Osteocyte (in vitro differentiated cells): ENCODE measurements at places on chromosomes 1 and 21. TPM values are rescaled to one million over a fixed set of nuclear protein-coding genes. Genes with fewer than 3 reads are reported as not detected.
A peak's percentile ranks its signal among the peaks of the same experiment; 100 is the strongest.

CNR2 gene
- not detected in 2 replicates for total RNA-seq

PLA2G2D gene
- not detected in 2 replicates for total RNA-seq

TCHH gene
- total RNA-seq, result 0.05 TPM in 1 of 2 replicates, not detected in the other

KMO gene
- total RNA-seq, result not detected in 2 replicates

TSPAN1 gene
- 0.68 and 0.91 TPM in 2 replicates for total RNA-seq

CLEC20A gene
- not detected in 2 replicates for total RNA-seq

AK5 gene
- 31.5 and 38.1 TPM in 2 replicates for total RNA-seq

GRCh38 chr1:64405833-64406232, 64.1 kb upstream of the CACHD1 start:
- H3K4me1 ChIP-seq, result no peaks in the 10 kb centered on the region
- H3K27me3 ChIP-seq, result peaks cover 44% of the 10 kb centered on the region
- DNase-seq, result no peak

DNA sequence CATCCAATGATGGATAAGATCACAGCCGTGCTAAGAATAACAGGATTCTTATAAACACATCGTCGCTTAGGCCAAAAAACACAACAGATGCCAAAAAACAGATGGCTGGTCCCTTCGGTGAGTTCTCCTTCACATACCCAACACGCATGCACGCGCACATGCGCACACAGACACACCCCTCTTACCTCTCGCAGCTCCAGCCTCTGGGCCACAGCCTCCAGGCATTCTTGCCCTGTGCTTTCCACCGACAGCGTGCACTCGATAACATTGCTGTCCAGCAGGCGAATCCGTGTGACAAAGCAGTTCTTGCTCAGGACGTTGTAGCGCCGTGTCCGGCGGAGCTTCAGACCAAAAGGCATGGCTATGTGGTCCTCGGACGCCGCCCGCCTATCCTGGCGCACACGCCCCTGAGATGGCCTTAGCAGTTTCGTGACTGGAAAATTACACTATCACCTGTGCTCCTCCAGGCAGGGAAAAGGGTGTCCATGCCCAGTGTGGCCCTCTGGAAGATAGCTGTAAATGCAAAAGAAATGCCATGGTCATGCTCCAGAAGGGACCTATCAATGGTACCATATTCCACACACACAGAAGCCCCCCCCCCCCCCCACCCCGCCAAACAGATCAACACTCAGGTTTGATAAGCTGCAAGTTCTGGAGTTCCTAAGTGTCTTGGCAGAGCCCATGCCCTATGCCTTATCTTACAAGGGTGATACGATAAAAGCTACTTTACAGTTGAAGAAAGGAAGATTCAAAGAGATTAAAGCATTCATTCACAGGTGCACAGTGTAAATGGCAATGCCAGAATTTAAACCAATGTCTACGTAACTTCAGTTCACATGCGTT, 86.7 kb downstream of the PTPN14 start:
- H3K4me3 ChIP-seq, result no peak overlapping the region
- H3K4me1 ChIP-seq, result peaks cover 57% of the 10 kb centered on the region
- DNase-seq, result no peak
- H3K36me3 ChIP-seq, result peaks cover 16% of the 10 kb centered on the region
- no peaks in the 10 kb centered on the region for H3K27me3 ChIP-seq

DNA sequence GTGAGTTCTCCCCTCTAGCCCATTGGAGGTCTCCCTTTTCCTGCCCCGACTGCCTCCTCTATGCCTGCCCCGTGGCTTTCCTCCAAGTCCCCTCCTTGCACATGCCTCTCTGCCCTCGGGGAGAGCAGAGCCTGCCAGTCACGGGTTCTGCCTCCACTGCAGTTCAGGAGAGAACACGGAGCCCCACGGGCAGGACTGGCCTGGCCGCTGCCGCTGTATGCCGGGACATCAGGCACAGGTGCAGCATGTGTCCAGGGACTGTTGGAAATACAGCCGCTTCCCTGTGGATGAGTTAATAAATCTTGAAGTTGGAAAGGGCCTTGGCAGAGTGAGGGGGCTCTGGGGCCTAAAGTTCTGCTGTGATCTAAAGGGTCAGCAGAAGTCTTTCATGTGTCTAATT, 676.6 kb downstream of the MATN1 start:
- H3K36me3 ChIP-seq, result no peaks in the 10 kb centered on the region
- no peak overlapping the region for H3K27ac ChIP-seq
- H3K4me1 ChIP-seq, result no peaks in the 10 kb centered on the region

DNA sequence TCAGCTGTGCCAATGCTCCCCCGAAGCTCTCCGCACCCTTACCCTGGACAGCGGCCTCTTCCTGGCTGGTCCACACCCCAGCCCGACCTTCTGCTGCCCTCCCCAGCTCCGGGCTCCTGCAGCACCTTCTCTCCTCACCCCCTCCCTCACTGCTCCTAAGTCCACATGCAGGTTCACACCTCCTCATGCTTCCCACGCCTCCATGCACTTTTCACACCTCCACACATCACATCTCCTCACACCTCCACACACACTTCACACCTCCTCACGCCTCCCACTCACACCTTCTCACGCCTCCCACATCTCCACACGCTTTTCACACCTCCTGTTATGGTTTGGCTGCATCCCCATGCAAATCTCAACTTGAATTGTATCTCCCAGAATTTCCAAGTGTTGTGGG, 18.9 kb downstream of the GPR137B start:
- H3K27ac ChIP-seq, result no peak overlapping the region
- H3K4me1 ChIP-seq, result no peaks in the 10 kb centered on the region
- no peak for DNase-seq
- peaks cover 15% of the 10 kb centered on the region for H3K36me3 ChIP-seq
- H3K27me3 ChIP-seq, result no peaks in the 10 kb centered on the region
- no peak overlapping the region for H3K4me3 ChIP-seq

DNA sequence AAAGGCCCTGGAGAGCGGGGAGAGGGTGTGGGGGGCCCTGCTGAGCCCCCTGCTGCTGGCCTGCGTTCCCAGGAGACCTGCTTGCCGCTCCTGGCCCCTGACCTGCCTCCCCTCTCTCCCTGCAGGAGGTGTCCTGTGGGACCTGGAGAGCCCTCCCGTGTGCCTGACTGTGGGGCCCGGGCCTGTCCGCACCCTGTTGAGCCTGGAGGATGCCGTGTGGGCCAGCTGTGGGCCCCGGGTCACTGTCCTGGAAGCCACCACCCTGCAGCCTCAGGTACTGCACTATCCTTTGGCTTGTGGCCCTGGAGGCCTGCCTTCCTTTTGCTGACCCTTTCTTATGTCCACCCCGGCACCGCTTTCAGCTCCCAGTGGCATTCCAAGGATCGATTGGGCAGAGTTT, 90.8 kb upstream of the ACTL8 start:
- peaks cover 4% of the 10 kb centered on the region for H3K4me1 ChIP-seq
- H3K36me3 ChIP-seq, result peaks cover 4% of the 10 kb centered on the region
- no peak for DNase-seq
- H3K27me3 ChIP-seq, result no peaks in the 10 kb centered on the region

GRCh38 chr1:57866998-57867397, 443.1 kb upstream of the DAB1 start:
- H3K27me3 ChIP-seq, result no peaks in the 10 kb centered on the region
- no peak overlapping the region for H3K4me3 ChIP-seq
- H3K36me3 ChIP-seq, result no peaks in the 10 kb centered on the region

- no peak overlapping the region for H3K27ac ChIP-seq
- H3K4me3 ChIP-seq, result no peak overlapping the region
- no peaks in the 10 kb centered on the region for H3K4me1 ChIP-seq
- H3K36me3 ChIP-seq, result no peaks in the 10 kb centered on the region
Measured at GRCh38 chr1:159977364-159978106, 23.5 kb upstream of the SLAMF9 start.

DNA sequence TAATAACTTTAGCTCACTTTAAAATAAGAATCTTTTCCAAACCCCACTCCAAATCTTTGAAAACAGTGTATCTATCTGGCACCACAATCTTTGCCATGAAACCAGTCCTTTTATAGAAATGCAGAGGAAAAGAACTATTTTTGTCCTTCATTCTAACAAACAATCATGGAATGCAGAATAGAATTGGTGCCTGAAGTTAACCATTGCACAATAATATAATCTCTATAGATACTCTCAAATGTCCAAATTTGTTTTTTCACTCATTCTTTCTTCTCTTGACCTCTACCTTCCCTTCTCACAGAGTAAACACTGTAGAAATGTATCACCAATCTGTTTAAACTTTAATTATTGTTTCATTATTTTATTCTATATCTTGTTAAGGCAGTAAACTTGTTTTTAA, 34.8 kb downstream of the TTLL7 start:
- H3K4me3 ChIP-seq, result no peak overlapping the region
- H3K36me3 ChIP-seq, result no peaks in the 10 kb centered on the region
- H3K4me1 ChIP-seq, result no peaks in the 10 kb centered on the region
- DNase-seq, result no peak

DNA sequence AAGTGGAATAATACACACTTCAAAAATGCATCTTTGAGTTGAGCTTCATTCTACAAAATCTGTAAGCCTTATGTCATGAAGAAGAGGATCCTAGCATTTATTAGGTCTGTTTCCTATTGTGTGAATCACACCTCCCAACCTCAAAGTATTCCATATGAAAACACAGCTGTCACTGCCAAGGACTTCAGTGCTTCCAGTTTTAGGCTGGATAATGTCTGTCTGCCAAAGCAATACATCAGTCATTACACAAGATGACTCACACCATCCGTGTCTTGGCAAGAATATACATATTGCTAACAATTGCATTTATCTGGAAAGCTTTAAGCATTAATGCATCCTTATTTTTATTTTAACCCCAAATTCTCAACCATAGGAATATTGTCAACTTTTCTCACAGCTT, 125.7 kb upstream of the TMPRSS15 start:
- no peak overlapping the region for H3K4me3 ChIP-seq
- H3K27ac ChIP-seq, result peak overlapping the region; percentile 76
- H3K36me3 ChIP-seq, result peaks cover 2% of the 10 kb centered on the region
- H3K27me3 ChIP-seq, result no peaks in the 10 kb centered on the region
- no peak for DNase-seq
- H3K4me1 ChIP-seq, result peaks cover 42% of the 10 kb centered on the region

DNA sequence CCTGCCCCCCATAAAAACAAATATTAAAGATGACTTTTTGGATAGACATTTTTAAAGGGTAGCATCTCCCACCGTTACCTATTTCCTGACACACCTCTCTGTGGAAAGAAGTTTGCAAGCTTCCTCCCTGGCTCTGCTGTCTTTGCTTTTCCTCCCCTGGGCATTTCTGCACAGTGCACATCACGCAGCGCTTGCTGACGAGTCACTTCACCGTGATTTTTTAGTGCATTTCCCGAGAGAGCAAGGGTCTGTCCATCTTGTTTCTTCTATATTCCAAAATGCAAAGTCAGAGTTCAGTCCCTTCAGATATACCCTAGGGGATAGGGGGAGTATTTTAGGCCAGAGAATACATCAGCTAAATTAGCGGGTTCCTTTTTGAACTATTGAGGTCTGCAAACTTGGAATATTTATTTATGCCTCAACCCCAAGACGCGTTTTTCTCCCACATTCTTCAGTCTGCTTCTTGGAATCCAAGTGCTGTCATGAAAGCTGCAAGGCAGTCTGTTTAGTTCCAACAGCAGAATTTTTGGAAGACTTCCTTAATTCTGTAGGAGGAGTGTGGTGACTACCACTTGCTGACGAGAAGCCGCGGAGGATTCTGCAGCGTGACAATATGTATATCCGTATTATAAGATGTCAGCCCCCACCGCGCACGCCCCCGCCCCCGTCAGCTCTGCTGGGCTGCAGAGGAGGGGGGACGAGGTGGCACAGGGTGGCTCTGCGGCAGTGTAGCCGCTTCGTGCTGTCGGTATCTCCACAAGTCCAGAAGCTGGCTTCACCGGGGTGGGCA, 22.4 kb downstream of the SMYD2 start:
- H3K27me3 ChIP-seq, result no peaks in the 10 kb centered on the region
- DNase-seq, result no peak
- no peak overlapping the region for H3K4me3 ChIP-seq
- peaks cover 34% of the 10 kb centered on the region for H3K4me1 ChIP-seq
- H3K36me3 ChIP-seq, result no peaks in the 10 kb centered on the region

DNA sequence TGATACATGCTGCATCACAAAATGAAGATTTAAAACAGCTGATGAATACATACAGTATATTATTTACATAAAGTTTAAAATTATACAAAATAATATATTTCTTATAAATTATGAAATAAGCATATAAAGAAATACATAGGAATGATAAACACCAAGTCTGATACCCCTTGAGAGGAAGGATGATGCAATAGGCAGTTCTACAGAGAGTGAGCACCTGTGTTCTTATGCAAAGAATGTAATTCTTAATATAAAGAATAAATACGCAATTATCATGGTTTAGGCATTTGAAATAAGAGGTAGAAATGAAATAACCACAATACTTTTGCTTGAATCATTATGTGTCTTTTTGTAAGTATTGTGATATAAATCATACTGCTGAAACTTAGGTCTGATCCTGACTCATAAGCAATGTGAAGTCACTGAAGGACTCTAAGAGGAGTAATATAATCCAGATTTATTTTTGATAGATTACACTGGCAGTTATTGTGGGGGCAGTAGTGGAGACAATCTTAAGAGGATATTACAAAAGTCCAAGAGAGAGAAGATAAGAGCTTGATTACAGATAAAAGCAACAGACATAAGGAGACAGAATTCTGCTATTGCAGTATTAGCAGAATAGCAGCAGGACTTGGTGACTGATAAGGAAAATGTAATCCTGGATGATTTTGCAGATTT, 39.0 kb downstream of the TTLL7 start:
- H3K4me3 ChIP-seq, result no peak overlapping the region
- no peak overlapping the region for H3K27ac ChIP-seq
- DNase-seq, result no peak
- no peaks in the 10 kb centered on the region for H3K27me3 ChIP-seq

DNA sequence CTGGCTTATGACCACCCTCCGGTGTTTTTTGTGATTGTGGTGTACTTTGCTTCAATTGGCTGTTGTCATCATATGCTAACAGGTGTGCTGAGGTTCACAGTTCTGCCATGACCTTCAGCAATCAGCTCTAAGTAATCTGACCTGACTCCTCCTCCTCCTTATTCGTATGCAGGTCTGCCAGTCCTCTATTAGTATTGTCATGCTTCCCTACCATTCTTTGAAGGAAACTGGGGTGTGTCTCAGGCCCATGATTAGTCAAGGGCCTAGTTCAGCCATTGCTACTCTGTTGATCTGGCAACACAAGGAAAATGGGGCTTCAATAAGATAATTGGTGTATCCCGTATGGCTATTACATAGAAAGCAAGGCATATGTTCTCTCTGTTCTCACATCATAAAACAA, 332.3 kb upstream of the DPYD start:
- H3K36me3 ChIP-seq, result peaks cover 8% of the 10 kb centered on the region
- H3K4me1 ChIP-seq, result no peaks in the 10 kb centered on the region
- H3K27me3 ChIP-seq, result no peaks in the 10 kb centered on the region
- H3K27ac ChIP-seq, result no peak overlapping the region

DNA sequence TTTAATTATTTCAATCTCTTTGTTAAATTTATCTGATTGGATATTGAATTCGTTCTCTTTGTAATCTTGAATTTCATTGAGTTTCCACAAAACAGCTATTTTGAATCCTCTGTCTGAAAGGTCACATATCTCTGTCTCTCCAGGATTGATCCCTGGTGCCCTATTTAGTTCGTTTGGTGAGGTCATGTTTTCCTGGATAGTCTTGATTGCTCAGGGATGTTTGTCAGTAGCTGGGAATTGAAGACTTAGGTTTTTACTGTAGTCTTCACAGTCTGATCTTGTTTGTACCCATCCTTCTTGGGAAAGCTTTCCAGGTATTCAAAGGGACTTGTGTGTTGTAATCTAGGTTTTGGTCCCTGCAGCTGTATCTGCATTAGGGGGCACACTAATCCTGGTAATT, 6.8 kb upstream of the MTARC2 start:
- DNase-seq, result no peak
- no peak overlapping the region for H3K4me3 ChIP-seq
- no peak overlapping the region for H3K27ac ChIP-seq
- no peaks in the 10 kb centered on the region for H3K27me3 ChIP-seq

- H3K27me3 ChIP-seq, result no peaks in the 10 kb centered on the region
- H3K4me3 ChIP-seq, result no peak overlapping the region
- peaks cover 64% of the 10 kb centered on the region for H3K4me1 ChIP-seq
- peaks cover 5% of the 10 kb centered on the region for H3K36me3 ChIP-seq
Measured at GRCh38 chr1:9316080-9316444, 23.4 kb downstream of the SPSB1 start.
